ENCODE measurements at places on chromosomes 12 and 14.

DNA sequence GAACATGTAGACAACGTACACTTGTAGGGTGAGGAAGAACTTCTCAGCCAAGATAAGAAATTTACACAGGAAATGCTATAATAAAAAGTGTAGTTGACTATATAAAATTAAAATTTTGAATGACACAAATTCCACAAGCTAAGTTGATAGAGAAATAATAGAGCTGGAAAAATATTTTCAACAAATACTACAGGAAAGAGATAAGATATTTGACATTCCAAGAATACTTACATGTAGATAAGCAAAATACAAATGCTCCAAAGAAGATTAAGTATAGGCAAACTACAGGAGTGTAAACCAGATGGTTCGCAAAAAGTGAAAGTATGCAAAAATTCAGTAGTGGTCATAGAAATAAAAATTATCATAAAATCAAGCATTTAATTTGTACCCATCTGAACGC is 49.2 kb upstream of the ANP32D start:
- no peak for DNase-seq

GRCh38 chr12:54657105-54657607 is 9.0 kb upstream of the DCD start:
- DNase-seq, result no peak

- DNase-seq, result no peak
These were observed 228.4 kb upstream of the SOX5 start for GRCh38 chr12:24177889-24178288.

DNA sequence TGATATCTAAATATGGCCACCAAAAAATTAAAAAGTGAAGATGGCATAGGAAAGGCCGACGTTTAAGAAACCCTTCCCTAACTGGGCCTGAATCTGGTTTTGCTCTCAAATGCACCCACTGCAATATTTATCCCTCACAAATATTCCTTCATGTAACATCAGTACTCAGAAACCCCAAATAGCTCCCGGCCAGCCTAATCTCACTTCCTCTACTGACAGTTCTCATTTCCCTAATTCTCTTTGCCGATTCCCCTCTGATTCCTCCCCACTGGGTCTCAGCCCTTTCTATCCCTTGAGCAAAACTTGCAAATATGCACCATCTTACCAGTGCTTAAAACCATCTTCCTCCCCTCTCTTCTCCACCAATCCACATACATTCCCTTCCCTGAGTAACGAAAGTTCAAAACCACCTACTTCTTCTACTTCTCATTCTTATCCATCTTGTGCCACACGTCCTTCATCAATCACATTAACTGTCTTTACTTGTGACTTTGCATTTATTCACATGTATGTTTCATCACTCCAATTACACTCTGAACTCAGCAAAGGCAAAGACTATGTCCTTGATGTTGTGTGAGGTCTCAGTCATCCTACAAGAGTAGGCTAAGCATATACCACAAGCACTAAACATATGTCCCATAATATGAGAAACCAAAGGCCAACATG is 23.1 kb downstream of the KCNK10 start:
- DNase-seq, result no peak

- peak; percentile 50 for DNase-seq
These were observed 28.2 kb upstream of the LRP1-AS start for GRCh38 chr12:57175428-57176138.

GRCh38 chr12:111597831-111598636 is 1.1 kb downstream of the ATXN2 start:
- no peak for DNase-seq

DNA sequence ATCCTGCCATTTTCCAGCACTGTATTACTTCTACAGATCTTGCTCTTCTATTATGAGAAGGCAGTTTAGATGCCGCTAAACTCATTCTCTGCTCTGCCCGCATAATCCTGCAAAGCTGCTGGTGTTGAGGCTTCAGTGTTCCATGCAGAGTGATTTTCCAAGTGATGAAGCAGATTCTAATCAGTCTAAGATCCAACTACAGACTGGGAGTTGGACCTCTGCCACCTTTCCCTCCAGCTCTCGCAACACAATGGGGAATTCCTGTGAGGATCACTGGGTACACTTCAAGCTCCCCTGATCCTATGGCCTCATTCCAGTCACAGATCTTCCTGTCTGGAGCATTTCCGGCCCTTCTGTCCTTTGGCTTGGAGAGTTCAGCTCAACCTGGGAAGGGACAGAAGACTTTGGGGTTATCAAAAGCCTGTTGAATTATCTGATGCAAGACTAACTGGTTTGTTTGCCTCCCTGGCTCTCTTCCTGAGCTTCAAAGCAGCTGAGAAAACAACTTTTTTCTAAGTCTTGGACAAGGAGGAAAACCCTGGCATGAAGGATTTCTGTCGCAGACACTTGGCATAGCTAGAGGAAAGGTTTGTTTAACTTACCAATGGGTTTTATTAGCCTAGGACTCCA is 333.9 kb downstream of the ZFP36L1 start:
- no peak for DNase-seq

- DNase-seq, result peak; percentile 38
These were observed 49.2 kb downstream of the SH2B3 start for GRCh38 chr12:111454716-111455447.

DNA sequence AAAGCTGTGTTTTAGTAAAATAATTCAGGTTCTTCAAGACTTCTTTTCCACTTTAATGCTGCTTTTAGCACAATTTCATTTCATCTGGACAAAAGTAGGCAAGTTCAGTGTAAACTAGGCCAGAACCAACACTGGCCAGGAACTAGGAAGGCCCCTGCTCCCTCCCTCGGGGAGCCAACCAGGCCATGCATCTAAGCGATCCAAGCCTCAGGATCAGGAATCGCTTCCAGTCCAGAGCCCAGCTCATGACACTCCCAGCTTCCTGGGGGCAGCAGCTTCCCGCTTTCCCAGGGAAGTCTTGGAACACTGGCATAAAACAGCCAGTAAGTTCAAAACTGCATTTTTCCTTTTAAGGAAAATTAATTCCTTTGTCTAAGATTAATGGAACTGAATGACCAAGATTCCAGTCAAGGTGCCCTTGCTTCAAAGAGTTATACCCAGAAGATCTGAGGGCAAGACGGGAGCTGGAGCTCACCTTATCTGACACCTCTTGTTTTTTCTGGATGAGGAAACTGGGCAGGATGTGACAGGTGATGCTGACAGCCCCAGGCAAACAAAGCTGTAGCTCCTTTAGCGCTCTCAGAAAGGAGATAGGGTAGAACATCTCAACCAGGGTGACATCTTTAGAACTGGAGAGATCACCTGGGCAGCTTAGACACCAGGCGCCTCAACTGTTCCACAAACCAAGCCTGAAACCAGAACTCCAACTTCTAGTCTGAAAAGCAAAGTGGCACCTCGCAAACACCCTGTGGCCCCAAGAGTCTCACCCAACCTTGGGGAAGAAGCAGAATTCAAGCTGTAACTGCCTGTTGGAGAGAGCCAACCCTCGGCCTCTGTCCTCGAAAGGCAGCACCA is 61.4 kb upstream of the PNMA1 start:
- no peak for DNase-seq

- peak; percentile 53 for DNase-seq
These were observed 5.9 kb downstream of the GPR84 start for GRCh38 chr12:54358191-54358944.

- DNase-seq, result no peak
These were observed 333.9 kb downstream of the CEP128 start for GRCh38 chr14:80607430-80608190.

- DNase-seq, result no peak
These were observed 303.4 kb upstream of the PRICKLE1 start for GRCh38 chr12:42892702-42893551.

DNA sequence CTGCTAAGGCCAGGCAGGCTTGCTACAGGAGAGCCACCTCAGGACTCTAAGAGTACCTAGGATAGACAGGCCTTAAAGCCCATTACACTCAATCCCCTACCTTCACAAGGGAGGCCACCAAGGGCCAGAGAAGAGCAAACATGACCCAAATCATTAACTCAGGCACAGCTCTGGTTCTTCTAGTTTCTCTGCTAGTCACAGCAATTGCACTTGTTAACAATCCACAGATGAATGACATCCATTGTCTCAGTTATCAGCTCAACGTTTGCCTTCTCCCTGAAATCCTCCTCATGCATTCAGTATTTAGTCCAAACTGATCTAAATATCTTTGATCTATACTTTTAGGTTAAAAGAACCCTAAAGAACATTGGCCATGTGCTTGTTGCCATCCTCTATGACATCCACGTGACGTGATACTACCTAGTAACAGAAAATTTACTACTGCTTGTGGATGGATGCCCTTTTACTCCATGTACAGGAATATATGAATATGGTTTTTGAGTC is 164.5 kb downstream of the STXBP6 start:
- no peak for DNase-seq

GRCh38 chr12:116299665-116300328 is 22.3 kb upstream of the MED13L start:
- DNase-seq, result no peak

GRCh38 chr12:2341871-2342270 is 289.1 kb downstream of the CACNA1C start:
- no peak for DNase-seq

GRCh38 chr12:10075451-10075850 is 23.3 kb downstream of the CLEC1A start:
- DNase-seq, result no peak

DNA sequence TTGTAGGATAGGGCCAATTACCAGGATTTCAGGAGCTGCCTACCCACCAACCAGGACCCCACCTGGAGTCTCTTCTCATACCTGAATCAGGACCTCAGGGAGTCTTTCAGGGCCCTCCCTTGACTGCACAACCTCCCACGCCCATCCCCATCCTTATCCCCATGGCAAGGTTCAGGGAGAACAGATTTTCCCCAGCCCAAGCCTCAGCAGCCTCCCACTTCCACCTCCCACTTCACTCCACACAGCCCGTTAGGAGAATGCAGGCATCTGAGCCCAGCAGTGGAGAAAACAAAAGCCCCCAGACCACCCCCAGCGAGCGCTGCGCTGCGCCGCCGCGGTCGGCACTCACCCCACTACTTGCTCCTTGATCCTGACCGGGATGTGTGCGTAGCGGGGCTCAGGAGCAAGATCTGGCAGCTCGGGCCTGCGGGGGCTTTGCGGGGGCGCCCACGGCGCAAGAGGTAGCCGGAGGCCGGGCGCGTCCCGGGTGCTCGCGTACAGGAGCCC is 1.4 kb downstream of the B4GALNT1 start:
- DNase-seq, result no peak

GRCh38 chr12:79019672-79020071 is 155.1 kb downstream of the SYT1 start:
- DNase-seq, result no peak

DNA sequence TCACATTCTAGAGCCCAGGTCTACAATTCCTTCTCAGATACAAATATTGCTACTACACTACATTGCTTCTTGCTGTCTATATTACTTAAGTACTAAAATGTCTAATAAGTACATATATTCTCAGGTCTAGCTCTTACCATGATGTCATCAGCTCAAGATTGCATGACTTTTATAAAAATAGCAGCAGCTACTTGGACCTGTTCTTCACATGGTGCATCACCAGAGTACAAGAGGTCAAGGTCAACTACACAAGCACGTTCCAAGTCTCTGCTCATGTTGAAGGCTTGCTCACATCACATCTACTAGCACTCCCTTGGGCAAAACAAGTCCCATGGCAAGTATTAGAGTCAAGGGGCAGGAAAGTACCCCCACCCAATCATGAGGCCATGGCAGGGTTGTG is 465.6 kb downstream of the MED13L start:
- DNase-seq, result no peak

GRCh38 chr14:87888136-87888999 is 104.6 kb downstream of the GALC start:
- DNase-seq, result peak; percentile 39

- DNase-seq, result no peak
These were observed 79.7 kb downstream of the SAMD4A start for GRCh38 chr14:54646626-54647025.

GRCh38 chr12:74412606-74413230 is 124.9 kb upstream of the ATXN7L3B start:
- no peak for DNase-seq

DNA sequence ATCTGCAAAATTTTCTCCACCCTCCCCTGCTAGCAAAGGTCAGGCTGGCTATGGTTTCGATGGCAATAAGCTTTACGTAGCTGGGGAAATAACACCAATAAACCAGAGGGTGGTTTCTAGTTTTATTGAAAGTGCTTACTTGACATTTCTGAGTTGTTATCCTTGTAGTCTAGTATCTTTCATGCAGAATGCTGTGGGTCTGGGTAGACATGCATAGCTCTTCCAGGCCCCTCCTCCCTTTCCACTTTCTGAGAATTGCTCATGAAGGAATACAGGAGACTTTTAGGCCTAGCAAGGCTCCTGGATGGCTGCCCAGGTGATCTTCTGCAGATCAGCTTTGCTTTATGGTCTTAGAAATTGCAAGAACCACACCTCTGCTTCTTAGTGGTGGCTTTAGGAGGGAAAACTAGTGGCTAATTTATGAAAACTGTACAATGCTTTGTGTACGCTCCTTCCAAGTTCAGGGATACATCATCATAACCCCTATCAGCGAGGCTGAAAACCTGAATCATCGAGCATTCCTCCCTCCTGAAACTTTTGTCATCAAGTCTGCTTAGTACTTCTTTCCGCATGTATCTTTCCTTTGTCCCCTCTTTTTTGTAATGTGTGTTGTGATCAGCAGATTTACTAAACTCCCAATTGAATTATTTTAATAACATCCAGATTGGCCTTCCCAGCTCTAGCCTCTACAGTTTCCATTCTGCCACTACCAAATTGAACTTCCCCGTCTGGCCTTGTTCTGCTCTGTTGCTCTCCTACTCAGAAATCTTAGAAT is 473.0 kb downstream of the RAD51B start:
- DNase-seq, result no peak

- no peak for DNase-seq
These were observed 57.9 kb upstream of the SLC38A2 start for GRCh38 chr12:46430340-46430948.

GRCh38 chr14:98130691-98131090 is 1141.3 kb downstream of the BCL11B start:
- DNase-seq, result no peak

All from H1 (cell line).